Endothelial cell of umbilical vein (primary cell): ENCODE measurements at places on chromosomes 1 and 21. TPM values are rescaled to one million over a fixed set of nuclear protein-coding genes. Genes with fewer than 3 reads are reported as not detected.
A peak's percentile ranks its signal among the peaks of the same experiment; 100 is the strongest.

DNA sequence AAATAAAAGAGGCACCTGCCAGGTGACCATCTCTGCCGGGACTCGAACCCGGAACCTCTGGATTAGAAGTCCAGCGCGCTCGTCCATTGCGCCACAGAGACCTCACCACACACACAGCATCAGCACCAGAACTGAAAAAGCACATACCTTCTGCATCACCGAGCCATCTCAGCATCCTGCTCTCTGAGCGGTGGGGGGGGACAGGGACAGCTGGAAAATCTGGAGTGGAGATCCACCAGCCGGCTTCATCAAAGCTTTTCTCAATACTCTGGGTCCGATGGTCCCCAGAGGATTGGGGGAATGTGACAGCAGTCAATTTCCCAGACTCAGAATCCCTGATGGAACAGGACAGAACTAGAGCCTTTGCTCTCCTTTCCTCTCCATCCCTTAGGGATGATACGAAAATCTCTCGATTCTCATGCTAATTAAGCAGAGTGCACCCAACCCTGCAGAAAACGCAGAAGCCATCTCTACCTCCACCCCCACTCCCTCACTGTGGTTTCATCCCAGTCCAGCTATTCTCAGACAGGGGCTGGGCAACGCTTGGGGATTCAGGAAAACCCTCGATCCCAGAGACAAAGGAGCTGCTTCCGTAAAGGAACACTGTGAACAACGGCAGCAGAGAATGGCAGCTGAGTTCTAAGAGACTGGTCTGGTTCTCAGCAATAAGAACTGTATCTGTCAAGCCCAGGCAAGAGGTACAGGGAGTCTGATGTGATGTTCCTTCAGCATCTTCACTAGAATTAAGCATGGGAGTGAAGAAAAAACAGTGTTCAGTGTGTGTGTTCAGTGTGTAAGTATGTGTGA is 29.6 kb upstream of the CADM3 start:
- DNase-seq: peak; percentile 53

GRCh38 chr1:112335351-112335750 is 60.7 kb upstream of the CTTNBP2NL start:
- DNase-seq: no peak

- DNase-seq: peak; percentile 45
Observed at GRCh38 chr1:59290193-59290949, 6.5 kb upstream of the FGGY start.

DNA sequence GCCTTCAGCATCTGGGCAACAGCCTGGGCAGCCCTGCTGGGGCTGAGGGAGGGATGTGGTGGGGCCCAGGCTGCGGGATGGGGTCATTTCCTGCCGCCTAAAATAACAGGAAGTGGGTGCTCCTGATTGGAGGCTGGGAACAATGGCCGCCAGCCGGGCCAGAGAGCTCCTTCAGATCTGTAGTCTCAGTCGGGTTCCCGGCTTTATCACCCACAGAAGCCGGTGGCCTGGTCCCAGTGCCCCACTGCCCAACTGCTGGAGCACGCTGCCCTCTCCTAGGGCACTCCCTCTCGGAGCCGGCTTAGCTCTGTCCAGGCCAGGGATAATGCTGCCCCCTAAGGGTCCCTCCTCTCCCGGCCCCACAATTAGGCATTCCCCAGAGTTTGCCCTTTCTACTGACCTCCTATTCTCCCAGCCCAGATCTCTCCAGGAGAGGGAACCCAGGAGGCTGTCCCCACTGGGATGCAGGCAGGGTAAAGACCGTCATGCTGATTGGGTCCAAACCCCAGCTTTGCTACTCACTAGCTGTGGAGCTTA is 5.1 kb downstream of the MAP7D1 start:
- peak; percentile 83 for DNase-seq

GRCh38 chr1:200938955-200939354 is 44.3 kb downstream of the INAVA start:
- no peak for DNase-seq

Gene ANGPTL3
- not detected in 2 replicates for total RNA-seq

Gene RGSL1
- not detected in 2 replicates for total RNA-seq

Gene PDIK1L
- total RNA-seq: 5.6 and 8.0 TPM in 2 replicates

- peak; percentile 96 for DNase-seq
Observed at GRCh38 chr1:113042285-113043143, 30.5 kb upstream of the LRIG2 start.

Gene LBR
- 107 and 119 TPM in 2 replicates for total RNA-seq

Gene NPPA
- total RNA-seq: not detected in 2 replicates

DNA sequence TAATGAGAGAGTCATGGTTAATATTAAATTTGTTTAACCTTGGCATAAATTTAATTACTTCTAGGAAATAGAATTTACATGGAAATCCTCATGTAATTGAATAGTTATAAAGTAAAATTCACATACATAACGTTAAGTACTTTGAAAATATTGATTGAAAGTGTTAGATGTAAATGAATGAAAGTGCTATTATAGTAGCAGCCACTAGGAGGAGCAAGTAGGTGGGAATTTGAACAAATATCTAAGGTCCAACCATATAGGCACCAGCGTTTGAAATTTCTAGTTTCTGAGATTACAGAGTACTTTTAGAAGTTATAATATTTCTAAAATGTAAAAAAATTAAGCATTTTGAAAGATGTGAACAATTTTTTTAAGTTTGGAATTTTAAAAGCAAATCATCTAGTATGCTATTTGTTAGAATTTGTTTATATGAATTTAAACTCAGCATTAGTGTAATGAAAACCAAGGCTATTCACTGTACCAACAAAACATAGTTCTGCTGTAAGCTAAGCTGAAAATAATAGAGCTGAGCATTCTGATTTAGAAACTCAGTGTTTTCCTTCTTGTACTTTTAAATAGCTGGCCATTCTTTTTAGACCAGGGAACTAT is 3.3 kb downstream of the B3GALT2 start:
- peak; percentile 73 for DNase-seq

DNA sequence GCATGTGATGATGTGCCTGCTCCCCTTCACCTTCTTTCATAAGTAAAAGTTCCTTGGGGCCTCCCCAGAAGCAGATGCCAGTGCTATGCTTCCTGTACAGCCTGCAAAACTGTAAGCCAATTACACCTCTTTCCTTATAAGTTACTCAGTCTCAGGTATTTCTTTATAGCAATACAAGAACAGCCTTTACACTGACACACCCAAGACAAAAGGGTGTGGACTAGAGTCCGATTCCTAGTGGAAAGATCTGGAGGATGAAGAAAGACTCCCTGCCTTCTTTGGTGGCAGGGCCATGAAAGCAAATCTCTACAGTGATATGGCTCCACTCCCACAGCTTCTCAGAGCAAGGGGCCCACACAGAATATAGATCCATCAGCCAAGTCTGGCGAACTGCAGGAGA is 209.7 kb upstream of the ST6GALNAC5 start:
- DNase-seq: no peak

- no peak for DNase-seq
Observed at GRCh38 chr1:100760511-100760910, 41.0 kb downstream of the VCAM1 start.

- DNase-seq: no peak
Observed at GRCh38 chr1:231058416-231059109, 18.5 kb upstream of the FAM89A start.

- DNase-seq: no peak
Observed at GRCh38 chr1:167418391-167418790, 99.9 kb downstream of the CD247 start.

DNA sequence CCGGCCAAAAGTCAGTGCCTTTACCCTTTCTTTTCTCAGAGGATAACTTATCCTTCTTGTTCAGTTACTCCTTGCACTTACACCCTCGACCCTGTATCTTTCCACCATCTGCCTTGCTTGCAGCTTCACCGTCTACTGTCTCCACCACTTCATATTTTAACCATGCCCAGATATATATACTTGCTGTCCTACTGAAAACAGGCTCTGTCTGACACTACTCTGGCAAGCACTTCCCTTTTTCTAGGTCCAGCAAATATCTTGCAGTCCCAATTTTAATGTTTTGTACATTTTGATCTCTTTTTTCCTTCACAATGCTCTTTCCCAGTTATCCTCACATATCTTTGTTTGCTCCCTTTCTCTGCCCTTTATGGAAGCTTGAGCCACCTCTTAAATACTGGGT is 308.6 kb downstream of the TPR start:
- DNase-seq: no peak

- DNase-seq: no peak
Observed at GRCh38 chr1:187396226-187396625, 567.5 kb downstream of the PLA2G4A start.

GRCh38 chr1:192547501-192547900 is 28.1 kb upstream of the RGS1 start:
- no peak for DNase-seq

GRCh38 chr1:11012260-11013159 is at the start of gene TARDBP:
Gene TARDBP (plus strand): TSS chr1:11012654. CDS start chr1:11013728, 1,074 bp downstream.
- DNase-seq: peak; percentile 91

Gene AMIGO1
- total RNA-seq: 0.78 and 0.88 TPM in 2 replicates

- no peak for DNase-seq
Observed at GRCh38 chr1:172609528-172609927, 49.4 kb upstream of the FASLG start.

Gene NUDT4B
- 1.7 TPM in 1 of 2 replicates, not detected in the other for total RNA-seq

Gene CELA3B
- total RNA-seq: 0.48 TPM in 1 of 2 replicates, not detected in the other

Gene UTS2
- total RNA-seq: not detected in 2 replicates

Gene PTAFR
- 0.18 and 0.20 TPM in 2 replicates for total RNA-seq

Gene TSSK3
- 0.42 and 1.1 TPM in 2 replicates for total RNA-seq

DNA sequence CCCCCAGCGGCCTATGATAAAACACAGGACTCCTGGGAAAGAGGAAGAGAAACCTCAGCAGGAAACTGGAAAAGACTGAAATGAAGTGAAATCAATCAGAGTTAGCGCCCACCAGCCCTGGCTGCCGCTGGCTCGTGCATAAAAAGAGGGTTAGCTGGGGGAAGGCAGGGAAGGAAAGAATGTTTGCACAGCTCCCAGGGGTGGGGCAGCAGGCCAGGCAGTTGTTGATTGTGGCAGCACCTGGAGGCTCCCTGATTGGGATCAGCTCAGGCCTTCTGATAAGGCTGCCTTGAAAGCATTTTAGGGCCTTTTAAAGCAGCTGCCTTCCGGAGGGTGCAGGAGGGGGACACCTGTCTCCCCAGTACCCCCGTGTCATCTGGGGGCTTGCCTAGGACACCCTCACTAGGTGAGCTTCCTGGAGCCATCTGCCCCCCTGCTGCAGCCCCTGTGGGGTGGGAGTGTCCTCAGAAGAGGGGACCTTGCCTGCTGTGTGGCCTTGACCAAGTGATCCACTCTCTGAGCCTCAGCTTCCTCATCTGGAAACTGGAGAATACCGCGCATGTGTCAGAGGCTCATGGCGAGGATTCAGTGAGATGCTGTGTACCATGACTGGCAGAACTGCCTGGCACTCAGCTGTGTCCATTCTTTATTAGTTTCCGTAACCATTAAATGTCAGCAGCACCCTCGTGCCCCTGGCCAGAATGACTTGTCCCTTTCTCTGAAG is 6.6 kb downstream of the EPHB2 start:
- no peak for DNase-seq

Gene GPX7
- 8.9 and 26.3 TPM in 2 replicates for total RNA-seq

Gene BCAN
- total RNA-seq: not detected in 2 replicates

DNA sequence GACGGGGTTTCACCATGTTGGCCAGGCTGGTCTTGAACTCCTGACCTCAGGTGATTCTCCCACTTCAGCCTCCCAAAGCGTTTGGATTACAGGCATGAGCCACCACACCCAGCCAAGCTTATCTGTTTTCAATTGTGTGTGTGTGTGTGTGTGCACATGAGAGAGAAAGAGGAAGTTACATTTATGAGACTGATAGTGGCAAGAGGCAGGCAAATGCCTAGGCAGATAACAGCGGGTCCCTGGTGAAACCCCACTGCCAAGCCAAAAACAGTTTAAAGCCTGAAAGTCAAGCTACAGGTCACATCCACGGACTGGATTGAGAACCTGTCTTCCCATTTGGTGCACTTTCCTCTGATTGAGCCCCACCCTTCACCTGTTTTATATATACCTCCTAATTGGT is 35.1 kb upstream of the IFNGR2 start:
- no peak for DNase-seq

Gene ZZZ3
- total RNA-seq: 48.4 and 54.3 TPM in 2 replicates

GRCh38 chr1:229664133-229664689 is 38.2 kb downstream of the URB2 start:
- DNase-seq: peak; percentile 85

- peak; percentile 88 for DNase-seq
Observed at GRCh38 chr1:101298663-101299062, 61.8 kb downstream of the S1PR1 start.

DNA sequence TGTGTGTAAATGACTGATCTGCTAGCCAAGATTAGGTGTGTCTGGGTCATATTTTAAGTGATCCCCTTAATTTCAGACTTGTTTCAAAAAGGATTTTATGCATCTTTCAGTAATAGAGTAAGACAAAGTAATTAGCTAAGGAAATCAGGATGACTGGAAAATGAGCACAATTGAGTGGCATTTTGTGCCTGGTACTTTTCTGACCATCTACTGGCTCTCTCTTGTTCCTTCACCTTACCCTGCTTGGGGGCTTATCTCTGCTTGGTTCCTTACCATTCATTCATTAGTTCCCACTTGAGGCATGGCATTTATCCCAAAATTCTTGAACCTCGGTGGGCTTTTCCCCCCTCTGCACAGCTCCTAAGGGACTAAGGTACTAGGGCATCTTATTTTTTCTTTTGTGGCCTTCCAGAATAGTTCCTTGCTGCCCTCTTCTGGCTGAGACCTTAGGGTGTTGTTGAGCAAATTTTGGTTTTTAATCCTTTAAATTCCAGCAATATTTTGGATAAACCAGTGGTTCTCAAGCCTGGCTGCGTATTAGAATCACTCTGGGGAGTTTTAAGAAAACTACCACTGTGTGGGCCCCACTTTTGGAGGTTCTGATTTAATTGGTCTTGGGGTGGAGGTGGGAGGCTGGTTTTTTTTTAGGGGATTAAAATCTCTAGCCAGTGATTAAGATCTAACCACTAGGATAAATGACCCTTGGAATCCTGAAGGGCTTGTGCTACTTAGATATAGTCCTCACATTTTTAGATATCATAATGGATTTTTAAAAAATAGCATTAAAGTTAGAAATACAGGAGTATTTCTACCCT is 50.8 kb downstream of the HS2ST1 start:
- peak; percentile 56 for DNase-seq

- no peak for DNase-seq
Observed at GRCh38 chr1:7594714-7595295, 176.3 kb upstream of the VAMP3 start.

Gene SPRR1A
- total RNA-seq: not detected in 2 replicates

Gene GNG4
- not detected in 2 replicates for total RNA-seq

DNA sequence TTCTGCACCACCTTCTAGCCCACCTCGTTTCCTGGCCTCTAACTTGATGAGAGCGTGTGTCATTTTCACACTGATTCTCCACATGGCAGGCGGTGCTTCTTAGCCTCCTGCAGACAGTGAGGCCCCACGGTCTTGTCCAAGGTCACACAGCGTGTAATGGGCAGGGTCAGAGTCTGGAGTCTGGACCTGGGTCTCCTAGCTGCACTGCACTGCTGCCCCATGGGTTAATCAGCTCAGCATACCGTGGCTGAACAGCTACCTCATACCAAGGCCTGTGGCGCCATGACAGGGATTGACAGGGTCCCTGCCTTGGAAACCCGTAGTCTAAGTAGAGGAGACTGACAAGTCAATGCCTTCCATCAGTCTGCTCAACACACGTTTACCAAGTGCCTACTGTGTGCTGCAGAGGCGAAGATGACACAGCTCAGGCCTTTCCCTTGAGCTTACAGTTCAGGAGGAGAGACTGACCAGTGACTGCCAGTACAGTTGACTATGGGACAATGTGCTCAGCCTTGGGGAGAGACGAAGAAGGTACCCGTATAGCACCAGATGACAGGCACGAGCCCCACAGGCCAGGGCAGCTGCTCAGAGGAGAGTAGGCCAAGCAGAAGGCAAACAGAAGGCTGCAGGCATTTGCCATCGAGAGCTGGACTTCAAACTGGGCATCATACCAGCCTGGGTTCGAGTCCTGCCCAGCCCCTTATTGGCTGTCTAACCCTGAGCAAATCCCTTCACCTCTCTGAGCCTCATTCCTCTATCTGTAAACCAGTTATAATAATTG is 5.5 kb downstream of the PCSK9 start:
- DNase-seq: no peak
